ENCODE measurements at places on chromosomes 7 and 10.

DNA sequence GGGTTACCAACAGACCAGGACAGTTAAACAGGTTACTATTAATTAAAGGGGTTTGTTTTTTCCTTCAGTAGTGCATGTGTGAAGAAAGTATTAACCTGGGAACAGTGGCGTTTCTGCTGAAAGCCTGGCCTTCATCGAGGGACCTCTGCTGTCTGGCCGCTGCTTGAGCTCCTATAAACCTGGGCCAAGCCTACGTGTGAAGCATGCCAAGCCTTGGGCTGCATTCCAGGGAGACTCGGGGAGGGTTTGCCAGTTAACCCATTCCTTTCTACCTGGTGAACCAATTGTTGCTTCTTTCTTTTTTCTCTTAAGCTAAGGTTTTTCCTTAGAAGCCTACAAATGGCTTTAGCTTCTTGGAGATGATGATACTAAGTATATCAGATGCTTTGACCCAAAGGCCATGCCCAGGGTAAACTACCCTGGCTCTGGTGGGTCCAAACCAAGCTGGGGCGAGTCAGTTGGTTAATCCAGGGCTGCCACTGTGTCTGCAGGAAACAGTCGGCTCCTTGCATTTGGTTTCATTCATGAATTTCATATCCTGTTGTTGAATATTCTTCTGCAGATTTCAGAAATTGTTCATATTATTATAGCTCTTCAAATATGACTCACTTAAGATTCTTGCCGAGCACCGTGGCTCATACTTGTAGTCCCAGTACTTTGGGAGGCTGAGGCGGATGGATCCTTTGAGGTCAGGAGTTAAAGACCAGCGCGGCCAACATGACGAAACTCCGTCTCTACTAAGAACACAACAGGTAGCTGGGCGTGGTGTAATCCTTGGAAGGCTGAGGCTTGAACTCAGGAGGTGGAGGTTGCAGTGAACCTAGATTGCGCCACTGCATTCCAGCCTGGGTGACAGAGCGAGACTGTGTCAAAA, 23.8 kb downstream of the PFKP start:
- H3K4me3 ChIP-seq, result no peak overlapping the region
- peak overlapping the region; percentile 45 for H3K27ac ChIP-seq
- no peaks in the 10 kb centered on the region for H3K4me1 ChIP-seq
- DNase-seq, result peak; percentile 72
- no peaks in the 10 kb centered on the region for H3K27me3 ChIP-seq
- H3K36me3 ChIP-seq, result no peaks in the 10 kb centered on the region

GRCh38 chr7:143512488-143513340, 35.0 kb downstream of the TAS2R41 start:
- no peaks in the 10 kb centered on the region for H3K36me3 ChIP-seq
- DNase-seq, result peak; percentile 82
- peak overlapping the region; percentile 4 for H3K27ac ChIP-seq
- no peaks in the 10 kb centered on the region for H3K27me3 ChIP-seq

DNA sequence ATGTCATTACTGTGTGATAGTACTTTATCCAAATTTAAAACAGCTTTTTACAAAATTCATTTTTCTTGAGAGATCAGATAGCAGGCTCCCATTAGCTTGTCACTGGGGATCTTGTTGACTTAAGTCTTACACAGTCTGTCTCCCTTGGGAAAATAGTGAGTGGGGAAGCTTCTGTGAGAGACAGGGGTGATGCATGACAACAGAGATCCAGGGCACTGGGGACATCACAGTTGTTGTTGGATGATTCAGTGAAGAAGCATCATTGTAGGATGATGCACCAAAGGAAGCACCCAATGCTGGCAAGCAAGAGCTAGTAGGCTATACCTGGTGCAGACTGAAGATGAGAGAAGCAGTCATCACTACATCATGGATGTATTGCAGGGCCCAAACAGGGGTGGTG, 284.7 kb downstream of the HDAC9 start:
- H3K27me3 ChIP-seq, result no peaks in the 10 kb centered on the region
- no peak for DNase-seq
- H3K4me1 ChIP-seq, result no peaks in the 10 kb centered on the region
- no peak overlapping the region for H3K27ac ChIP-seq

DNA sequence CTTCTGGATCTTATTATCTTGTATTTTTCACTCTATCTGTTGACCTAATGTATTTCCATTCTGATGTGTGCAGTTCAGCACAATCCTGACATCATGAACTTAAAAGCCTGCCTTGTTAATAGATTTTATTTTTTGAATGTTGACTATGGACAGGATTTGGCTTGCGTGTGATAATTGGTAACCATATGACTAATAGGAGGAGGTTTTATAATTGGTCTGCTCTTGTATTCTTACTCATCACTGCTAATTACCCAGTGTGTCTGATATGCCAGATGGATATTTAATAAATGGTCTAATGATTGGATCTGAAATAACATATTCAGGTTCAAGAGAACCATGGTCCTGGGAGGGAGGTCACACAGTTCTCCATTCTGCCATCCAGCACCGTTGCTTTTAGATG, 45.9 kb downstream of the MTURN start:
- DNase-seq, result no peak
- no peaks in the 10 kb centered on the region for H3K36me3 ChIP-seq

DNA sequence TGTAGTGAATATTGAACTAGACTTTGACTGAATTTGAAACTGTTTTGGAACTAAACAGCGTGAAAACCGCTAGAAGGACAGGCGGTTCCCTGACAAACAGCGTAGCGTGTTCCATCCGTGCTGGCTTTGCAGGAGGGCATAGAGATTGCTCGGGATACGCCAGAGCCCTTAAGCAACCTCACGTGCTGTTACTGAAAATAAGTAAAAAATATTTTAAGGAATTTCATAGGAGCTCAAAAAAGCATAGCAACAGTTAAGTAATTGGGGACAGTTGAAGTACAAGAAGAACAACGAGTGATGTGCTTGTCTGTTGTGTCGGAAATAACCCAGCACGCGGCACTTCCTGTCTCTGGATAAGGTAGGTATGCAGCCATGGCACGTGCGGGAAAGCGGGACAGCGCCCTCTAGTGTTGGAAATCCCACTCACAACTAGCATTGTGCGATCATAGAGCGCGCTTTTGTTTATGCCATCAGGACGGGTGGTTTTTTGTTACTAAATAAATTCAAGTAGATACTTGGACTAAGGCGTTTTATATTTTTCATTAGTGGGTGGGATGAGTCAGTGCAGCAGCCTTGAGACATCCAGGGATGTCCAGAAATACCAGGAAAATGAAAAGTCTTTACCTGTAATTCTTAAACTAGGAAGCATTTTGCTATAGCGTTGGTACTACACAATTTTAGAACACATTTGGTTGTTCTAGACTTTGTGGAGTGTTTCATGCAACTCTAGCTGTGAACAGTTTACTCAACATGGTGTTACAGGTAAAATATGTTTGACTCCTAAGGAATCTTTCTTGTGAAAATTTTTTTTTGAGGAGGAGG, 50.4 kb downstream of the DNAJB6 start:
- H3K27me3 ChIP-seq, result no peaks in the 10 kb centered on the region
- no peaks in the 10 kb centered on the region for H3K4me1 ChIP-seq
- no peak overlapping the region for H3K27ac ChIP-seq

DNA sequence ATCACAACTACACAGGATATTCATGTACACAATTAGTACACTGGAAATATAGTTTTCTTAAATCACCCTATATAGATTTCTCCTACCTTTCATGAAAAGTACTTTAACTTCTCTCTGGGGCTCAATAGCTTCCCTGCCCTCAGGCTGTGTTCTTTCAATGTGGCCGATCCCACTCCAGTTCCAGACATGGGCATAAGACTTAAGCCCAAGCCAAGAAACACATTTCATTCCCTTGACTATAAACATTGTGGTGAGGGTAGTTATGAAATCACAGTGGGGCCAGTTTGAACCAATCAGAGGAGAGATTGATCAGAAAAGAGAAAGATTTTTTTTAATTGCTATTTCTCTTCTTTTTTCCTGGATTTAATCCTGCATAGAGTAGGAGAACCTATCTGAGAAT, 904.6 kb upstream of the SORCS1 start:
- DNase-seq, result no peak
- H3K4me1 ChIP-seq, result no peaks in the 10 kb centered on the region
- H3K36me3 ChIP-seq, result no peaks in the 10 kb centered on the region

Data from prostate gland (tissue), 2 donors.